ENCODE measurements at places on chromosomes 1 and 21.

GRCh38 chr1:50333595-50333974 is 89.7 kb downstream of the DMRTA2 start:
- DNase-seq, result peak; percentile 17

DNA sequence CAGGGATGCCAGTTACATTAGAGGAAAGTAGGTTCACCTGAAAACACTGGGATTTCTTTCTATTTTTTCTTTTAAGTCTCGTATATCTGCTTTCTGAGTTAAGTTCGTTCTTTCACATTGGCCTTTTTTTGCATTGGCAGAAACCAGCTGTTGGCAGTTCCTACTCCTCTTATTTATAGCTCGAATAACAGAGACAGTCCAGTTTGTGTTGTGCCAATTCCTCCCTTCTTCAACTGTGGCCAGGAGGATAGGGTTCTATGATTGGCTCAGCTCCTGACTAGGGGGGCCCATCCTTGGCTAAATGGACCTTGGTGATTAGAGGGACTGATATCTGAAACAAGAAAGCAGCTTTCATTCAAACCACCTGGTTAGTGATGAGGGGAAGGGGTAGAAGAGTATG is 115.8 kb downstream of the RPS6KC1 start:
- no peak for DNase-seq

DNA sequence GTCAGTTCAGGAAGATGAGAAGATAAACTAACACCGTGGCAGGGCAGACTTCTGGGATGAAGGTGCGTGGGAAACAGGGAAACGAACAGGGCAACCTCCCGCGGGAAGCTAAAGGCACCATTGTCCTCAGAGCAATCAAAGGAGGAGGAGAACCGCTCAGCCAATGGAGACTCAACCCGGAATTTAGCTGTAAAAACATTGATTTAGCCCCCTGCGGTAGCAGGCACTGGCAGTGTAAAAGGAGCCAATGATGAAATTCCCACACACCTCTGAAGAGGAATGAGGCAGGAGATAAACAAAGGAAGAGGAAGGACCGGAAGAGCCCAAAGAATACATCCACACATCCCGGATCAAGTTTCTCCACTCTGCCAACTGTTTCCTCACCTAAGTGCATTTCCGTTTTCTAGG is 19.5 kb downstream of the HLCS start:
- DNase-seq, result no peak

- peak; percentile 21 for DNase-seq
These were observed 755 bp downstream of the RPAP2 start for GRCh38 chr1:92299477-92300150.

DNA sequence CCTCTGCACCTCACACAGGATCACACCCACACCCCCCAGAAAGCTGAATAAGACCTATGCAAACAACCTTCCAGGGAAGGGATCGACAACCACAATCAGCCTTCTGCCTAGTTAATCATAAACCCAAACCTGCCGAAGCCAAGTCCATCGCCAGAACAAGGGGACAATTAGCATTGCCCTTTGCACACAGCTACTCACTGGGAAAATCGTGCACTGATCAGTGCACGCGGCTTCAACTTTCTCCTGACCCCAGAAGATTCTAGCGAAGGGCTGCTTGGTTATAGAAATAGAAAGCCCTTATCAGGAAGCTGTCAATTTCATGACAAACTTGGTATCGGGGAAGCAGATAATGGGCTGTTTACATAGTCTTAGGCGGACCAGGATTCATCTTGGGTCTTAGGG is 29.5 kb downstream of the RUNX1 start:
- DNase-seq, result no peak

DNA sequence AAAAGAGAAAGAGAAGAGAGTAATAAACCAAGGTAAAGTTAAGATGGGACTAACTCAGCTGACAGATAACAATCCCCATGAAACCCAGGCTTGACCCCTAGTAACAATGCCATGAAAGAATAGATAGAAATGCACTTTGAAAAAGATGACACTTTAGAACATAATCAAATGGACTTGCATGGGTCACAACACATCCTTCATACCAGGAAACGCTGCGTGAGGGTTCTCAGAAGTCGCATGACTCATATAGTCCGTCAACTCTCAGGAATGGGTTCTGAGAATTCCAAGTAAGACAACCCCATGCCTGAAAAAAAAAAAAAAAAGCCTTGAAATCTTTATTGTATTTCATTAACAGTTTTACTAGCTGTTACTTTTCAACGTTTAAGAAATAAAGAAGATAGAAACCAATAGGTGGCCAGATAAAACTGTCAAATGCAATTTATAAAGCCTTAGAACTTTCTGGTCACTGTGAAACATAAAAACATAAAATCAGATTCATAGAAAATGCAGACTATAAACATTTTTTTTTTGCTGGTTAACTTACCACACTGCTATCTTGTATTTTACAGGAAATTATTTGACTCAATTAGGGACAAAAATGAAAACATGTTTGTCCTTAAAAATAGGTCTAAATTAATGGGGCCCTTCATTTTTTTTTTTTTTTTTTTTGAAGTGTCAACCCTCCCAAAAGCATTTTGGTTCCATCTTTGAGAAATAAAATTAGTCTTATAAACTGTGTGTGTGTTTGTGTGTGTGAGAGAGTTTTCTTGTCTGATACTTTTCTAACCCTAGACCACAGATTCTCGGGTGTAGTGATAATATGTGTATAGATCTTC is 202.1 kb downstream of the NCAM2 start:
- DNase-seq, result peak; percentile 98

DNA sequence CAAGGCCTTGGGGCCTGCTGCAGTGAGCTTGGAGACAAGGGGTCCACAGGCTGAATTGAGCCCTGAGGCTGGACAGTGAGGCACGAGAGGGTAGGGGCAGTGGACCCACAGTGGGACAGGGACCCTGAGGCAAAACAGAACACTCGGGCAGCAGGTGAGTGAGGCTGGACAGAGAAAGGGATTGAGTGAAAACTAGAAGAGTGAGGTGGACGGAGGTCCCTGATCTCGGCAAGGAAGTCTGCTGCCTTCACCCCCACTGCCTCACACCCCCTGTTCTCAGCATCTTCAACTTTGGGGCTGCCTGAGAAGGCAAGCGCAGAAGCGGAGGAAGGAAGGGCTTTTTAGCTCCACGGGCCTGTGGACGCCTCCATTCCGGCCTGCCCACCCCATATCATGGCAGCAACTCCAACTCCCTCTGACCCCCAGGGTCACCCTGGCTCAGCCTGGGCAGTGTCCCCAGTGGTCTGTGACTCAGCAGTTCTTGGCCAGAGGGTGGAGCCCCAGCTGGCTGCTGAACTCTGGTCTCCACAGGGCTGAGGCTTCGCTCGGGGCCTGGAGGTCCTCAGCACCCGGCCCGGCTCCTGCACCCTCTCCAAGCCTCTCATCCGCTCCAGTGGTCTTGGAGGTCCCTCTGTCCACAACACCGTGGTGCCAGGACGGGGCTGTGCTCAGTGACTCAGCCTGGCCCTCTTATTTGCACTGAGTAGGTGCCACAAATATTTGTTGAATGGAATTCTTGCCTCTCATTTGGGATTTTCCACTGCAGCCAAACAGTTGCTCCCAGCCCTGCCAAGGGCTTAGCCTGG is 60.0 kb upstream of the EPS8L3 start:
- DNase-seq, result peak; percentile 61

DNA sequence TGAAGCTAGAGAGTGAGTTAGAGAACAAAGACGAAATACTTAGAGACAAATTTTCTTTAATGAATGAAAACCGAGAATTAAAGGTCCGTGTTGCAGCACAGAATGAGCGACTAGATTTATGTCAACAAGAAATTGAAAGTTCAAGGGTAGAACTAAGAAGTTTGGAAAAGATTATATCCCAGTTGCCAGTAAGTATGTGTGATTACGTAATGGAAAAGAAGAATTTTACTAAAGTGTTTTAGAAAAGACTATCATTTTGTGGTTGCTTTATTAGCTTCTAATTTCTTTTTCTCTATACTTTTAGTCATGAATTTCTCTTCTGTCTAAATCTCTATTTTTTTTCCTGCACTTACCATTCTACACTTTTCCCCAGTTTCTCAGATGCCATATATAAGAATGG is 26.7 kb downstream of the CCDC18 start:
- DNase-seq, result peak; percentile 16

DNA sequence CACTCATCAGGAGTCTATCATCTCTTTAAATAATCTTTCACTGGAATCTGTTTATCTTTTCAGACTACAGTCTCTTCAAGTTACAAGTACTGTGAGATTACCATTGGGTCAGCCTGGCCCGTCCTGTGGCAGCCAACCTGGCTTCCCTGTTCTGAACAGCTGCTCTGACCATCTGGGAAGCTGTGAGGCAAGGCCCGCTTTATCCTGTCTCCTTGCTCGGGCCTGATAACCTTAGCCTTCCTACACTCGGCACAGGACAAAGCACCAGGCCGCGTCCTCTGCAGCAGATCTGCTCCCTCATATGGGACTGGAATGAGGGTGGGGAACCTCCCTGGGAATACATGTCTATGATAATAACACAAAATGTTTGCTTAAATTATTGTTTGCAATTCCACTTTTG is 113.3 kb downstream of the PTPN14 start:
- DNase-seq, result no peak

DNA sequence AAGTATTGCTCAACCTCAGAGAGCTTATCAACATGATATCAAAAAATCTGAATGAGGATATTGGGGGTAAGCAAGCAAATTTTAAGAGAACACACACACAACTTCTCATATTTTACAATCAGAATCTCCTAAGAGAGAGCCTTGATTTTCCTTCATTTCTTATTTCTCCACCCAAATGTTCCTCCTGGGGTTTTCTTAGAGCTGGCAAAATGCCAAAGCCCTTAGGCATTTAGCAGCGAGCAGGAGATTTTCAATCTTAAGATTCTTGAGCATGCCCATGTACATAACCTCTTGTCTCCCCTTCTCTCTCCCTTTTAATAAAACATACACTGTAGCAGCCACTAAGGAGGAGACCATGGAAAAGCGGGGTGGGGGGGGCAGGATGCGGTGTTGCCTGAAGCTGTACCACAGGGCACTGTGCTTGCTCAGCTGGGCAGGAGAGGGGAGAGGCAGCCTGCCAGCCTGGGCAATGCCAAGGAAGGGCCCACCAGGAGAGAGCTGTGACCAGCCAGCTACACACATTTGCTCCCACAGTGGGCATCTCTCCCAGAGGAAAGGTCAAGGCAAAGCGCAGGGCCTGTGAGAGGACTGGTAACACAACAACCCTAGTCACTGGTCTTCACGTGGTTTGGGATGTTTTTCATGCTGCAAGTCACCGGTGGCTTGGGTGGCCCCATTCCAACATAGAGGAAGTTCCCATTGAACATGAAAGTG is 4.3 kb downstream of the BRINP2 start:
- DNase-seq, result no peak

DNA sequence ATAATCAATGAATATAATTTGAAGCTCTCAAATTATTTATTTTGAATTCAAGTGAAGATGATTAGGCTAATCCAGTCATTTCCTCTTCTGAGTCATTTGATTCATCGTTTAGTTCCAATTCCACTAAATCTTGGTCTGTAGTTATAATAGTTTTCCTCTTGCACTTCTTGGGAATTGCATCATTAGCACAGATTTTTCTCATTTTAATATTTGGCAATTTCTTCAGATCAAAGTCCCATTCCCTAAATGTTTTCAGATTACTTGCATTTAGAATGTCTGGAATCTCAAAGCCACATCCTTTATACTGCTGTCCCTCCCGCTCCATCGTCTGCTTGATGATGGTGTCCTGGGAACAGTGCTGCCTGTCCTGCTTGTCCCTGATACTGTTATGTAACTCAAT is 43.5 kb downstream of the MAST2 start:
- peak; percentile 26 for DNase-seq

DNA sequence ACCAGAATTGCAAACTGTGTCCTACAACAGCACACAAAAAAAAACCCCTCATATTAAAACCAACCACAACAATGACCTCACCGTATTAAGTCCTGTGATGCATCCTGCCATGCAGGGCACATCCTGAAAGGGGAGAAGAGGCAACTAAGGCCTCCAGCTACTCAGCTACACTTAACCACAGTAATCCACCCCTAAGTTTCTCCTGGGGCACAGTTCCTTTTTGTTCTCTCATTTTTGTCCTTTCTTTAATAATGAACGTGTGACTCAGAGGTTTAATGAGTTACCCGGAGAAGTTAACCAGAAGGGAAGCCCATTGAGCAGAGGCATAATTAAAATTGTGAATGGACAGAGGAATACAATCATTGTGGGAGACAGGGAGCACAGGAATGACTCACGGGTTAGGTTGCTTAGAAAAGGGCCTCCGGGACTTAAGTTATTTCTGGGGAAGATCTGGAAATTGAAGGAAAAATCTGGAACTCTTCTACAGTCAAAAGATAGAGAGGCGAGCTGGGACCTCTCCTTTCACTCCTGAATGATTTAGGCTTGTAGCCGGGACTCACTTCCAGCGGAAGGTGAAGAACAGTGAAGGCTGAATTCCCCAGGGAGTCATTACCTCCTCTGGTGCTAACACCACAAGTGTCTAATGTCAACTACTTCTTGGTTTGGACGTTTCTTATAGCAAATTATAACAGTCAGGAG is 36.9 kb upstream of the HIVEP3 start:
- peak; percentile 67 for DNase-seq

DNA sequence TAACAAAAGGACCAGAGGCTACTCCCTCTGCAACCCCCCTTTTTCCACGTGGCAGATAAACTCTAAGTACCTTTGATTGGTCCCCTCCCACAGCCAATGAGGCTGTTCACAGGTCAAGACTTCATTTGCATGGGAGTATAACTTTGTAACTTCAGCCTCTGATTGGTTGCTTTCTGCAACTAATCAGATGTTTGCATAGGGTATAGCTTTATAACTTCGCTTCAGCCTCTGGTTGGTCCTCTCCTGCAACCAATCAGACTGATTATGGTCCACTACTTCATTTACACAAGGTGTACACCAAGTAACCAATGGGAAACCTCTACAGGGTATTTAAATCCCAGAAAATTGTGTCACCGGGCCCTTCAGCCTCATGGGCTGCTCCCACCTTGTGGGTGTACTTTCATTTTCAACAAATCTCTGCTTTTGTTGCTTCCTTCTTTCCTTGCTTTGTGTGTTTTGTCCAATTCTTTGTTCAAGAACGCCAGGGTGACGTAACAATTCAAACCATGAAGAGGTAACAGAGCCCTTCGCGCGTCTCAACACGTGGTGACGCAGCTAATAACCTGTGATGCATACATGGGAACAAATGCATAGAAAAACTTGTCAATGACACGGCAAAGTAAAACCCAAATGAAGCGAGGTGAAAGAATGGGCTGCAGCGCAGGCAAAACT is 47.2 kb downstream of the VPS26C start:
- peak; percentile 31 for DNase-seq

DNA sequence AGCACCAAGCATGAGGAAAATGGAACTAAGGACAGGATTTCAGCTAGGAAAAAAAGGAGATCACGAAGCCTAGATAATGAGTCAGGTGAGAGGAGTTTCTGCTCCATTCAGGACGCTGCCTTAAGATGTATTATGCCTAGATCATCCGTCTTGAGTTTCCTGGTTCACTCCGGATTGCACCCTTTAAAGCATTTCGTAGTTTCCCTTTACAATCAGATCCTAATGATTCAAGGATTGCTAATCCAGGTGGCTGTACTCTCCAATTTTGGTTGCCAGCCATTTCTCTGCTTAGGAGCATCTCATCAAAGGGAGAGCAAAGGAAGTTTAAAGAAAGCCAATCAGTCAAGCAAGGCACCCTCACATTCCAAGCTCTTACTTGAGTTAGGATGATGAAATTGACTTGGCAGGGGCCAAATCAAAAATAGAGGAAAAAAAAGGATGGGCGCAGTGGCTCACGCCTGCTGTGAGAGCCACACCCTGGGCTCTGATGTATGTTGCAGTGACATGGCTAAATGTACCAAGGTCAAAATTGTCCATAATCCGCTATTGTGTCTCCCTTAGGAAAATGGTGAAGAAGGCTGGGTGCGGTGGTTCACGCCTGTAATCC is 156.9 kb upstream of the SOD1 start:
- no peak for DNase-seq

All from fibroblast of lung (primary cell).